ENCODE measurements at places on chromosomes 2 and 18. TPM values are rescaled to one million over a fixed set of nuclear protein-coding genes. Genes with fewer than 3 reads are reported as not detected.
A peak's percentile ranks its signal among the peaks of the same experiment; 100 is the strongest.

DNA sequence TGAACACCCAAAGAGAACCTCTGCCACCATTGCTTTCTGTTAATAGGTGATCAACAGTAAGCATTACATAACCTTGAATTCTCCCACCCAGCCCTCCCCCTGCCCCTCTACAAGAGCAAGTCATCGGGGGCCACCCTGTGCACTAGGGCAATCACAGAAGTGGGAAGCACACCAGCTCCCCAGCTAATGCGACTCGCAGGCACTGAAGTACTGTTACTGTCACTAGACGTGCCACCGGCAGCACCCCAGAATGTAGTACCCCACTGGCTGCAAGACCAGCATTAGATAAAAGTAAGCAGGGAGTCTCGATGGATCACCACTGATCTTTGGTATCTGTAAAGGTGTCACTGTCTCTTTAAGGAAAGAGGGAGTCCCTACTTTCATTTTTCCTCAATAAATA is 167.6 kb downstream of the FAM210A start:
- DNase-seq: no peak

The ADD2 gene
- not detected for total RNA-seq

- no peak for DNase-seq
These were observed 13.7 kb downstream of the NCL start for GRCh38 chr2:231450548-231450989.

The SCN3A gene
- total RNA-seq: under 0.01 TPM

DNA sequence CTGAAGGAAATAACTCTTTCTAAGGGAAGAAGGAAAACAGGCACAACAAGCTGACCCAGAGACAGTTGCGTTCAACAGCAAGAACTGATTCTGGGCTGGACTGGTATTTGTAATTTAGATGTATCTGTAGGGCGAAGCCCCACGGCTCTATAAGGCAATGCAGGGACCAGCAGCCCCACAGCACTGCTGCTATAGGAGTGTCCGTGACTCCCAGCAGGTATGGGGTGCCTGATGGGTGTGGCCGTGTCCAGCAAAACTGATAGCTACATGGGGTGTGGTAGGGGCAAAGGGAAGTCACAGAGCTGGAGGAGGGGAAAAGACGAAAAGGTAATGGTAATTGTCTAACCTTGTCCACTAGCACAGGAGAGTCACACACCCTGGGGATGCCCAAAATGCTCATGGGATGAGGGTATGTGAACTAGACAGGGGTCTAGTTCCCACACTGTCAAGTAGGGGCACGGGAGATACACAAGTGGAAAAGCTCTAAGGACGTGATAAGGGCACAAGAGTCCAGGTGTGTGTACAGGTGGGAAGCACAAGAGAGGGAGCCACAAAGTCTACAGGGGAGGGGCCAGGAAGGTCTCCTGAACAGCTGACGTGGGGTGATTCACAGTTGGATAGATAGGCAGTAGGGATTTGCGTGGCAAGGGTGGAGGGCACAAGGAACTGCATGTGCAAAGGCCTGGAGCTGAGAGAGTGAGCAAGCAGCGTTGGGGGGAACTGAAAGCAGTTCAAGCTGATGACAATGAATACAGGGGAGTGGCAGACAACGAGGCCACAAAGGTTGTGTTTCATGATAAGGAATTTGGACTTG is 48.5 kb upstream of the ASPRV1 start:
- DNase-seq: no peak

The LTBP1 gene
- total RNA-seq: 33.7 TPM

DNA sequence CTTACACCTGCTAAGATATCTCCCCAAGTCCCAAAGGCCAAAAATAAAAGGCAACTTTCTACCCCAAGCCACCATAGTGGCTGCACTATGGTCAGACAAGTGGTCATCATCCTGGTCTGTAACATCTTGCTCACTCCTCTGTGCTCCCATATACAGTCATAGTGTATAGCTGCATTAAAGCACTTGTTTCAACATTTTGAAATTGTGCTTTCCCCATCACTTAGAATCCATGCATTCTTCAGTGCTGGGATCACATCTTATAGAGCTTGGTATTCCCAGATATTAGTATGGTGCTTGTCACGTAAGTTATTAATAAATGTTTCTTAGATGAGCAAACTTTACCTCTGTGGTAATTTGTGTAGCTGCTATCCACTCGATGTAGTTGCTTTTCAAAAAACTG is 40.4 kb upstream of the CDC42EP3 start:
- DNase-seq: peak; percentile 64

- no peak for DNase-seq
These were observed 75.3 kb downstream of the DNMT3A start for GRCh38 chr2:25266399-25266798.

DNA sequence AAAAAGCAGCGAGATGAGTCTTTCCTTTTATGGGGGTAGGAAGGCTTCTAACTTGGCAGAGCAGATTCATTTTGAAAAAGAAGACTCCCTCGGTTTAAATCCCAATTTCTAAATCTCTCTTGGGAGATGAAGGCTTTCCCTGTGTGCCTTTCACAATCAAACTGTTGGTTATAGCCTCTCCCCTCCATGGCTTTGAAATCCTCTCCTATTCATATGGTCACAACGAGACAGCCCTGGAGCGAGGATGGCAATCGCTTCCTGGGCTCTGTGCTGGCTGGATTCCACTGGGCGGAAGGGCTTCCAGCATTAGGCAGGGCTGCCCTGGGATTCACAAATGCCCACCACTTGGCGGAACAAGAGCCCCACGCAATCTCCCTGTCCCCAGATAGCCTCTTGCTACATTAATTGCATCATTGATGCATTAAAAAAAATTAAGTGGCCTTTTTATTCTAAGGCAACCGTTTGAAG is 1.6 kb downstream of the CAVIN2 start:
- peak; percentile 52 for DNase-seq

- no peak for DNase-seq
These were observed 6.9 kb downstream of the ACYP2 start for GRCh38 chr2:54122171-54122935.

The GLS gene
- 519 TPM for total RNA-seq

DNA sequence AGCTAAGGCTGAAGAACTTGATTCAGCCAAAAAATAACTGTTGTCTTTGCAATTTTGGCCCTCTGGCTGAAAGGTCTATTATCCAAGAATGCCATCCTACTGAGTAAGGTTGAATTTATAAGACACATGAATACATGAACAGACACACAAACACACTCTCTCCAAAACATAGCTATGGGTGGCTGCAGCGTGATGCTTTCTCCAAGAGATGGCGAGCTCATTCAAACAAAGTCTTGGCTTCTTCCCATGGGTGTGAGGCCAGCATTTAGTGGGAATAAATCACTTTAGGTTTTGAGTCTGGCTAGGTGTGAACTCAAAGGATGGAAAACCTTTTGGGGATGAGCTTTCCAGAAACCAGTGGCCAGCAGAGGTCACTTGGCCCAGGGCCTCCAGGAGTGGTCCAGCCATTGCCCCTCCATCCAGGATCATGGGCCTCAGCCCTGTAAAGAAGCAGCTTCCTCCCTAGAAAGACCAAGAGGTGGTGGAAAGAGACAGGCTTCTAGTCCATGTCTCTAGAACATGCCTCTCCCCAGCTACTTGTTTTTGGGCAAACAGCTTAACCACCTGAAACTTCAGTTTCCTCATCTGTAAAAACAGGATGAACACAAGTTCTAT is 11.0 kb upstream of the OSR1 start:
- DNase-seq: peak; percentile 55

- peak; percentile 49 for DNase-seq
These were observed 98.2 kb upstream of the HNMT start for GRCh38 chr2:137865954-137866540.

GRCh38 chr2:29444150-29444549 is 328.9 kb downstream of the CLIP4 start:
- no peak for DNase-seq

GRCh38 chr2:218229851-218230250 is 12.9 kb downstream of the ARPC2 start:
- DNase-seq: no peak

- DNase-seq: peak; percentile 10
These were observed 26.3 kb downstream of the MRPL35 start for GRCh38 chr2:86225581-86225980.

The IL36RN gene
- total RNA-seq: not detected
